ENCODE measurements at places on chromosomes 4 and X. TPM values are rescaled to one million over a fixed set of nuclear protein-coding genes. Genes with fewer than 3 reads are reported as not detected.
A peak's percentile ranks its signal among the peaks of the same experiment; 100 is the strongest.

The TLR6 gene
- total RNA-seq = 0.89 TPM

The DCX gene
- 171 TPM for total RNA-seq

The TMEM144 gene
- total RNA-seq = 15.4 TPM

DNA sequence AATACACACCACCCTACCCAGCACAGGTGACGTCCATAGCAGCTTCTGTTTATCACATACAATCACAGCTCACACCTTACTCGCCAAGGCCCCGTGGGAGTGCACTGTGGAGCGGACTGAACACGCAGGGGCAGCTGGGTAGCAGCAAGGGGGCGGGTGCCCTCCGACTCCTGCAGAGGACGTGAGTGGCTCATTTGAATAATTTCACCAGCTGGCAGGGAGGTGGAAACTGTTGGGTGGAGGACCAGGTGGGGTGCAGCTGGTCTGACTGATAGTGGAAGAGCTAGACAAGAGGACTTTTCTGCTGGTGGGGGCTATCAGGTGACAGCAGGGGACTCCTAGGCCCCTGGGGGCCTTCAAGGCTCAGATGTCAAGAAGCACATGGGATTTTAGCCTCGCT, 16.3 kb downstream of the MAN2B2 start:
- no peak overlapping the region for H3K4me3 ChIP-seq
- peaks cover 3% of the 10 kb centered on the region for H3K36me3 ChIP-seq
- no peaks in the 10 kb centered on the region for H3K4me1 ChIP-seq

GRCh38 chr4:85824166-85824945, 349.4 kb downstream of the ARHGAP24 start:
- no peak overlapping the region for H3K4me3 ChIP-seq
- H3K27me3 ChIP-seq = no peaks in the 10 kb centered on the region
- no peak for DNase-seq
- no peaks in the 10 kb centered on the region for H3K36me3 ChIP-seq

- peaks cover 1% of the 10 kb centered on the region for H3K4me1 ChIP-seq
- no peaks in the 10 kb centered on the region for H3K27me3 ChIP-seq
- peaks cover 12% of the 10 kb centered on the region for H3K36me3 ChIP-seq
- no peak for DNase-seq
Measured at GRCh38 chr4:120877021-120877420, 45.5 kb downstream of the PRDM5 start.

DNA sequence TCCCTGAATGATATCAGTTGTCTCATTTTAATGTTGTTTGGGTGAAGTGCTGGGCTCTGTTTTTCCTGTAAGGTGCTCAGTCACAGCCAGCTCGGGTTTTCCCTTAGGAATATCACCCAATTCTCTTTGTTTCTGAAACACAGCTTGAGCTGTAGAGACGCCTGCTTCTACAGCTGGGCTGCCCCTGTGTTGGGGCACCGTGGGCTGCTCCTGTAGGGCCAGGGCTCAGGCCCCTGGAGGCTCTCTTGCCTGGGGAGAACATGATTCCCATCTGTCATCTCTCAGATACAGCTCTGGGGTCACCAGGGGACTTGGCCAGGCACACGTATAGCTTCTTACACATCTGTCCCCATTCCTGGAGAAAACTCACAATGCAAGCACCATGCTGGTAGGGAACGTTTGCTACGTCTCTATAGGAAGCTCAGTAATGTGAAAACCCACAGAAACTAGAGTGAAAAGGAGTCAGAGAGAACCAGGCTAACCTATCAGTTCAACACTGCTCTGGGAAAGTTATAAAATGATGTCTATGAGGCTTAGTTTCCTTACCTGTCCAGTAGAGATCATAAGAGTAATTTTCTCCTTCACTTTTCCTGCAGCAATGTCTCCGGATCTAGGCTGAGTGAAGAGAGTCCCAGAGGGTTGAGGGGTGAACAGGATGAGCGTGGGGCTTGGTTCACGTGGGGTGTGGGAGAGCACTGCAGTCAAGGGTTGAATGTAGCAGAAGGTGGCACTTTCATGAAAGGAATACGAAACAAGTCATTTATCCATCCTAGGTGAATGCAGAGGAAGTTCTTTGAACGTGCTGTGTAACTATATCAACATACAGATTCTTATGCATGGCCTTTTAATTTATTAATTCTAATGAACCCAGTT, 14.5 kb downstream of the FHDC1 start:
- H3K36me3 ChIP-seq = peaks cover 16% of the 10 kb centered on the region
- peak overlapping the region; percentile 85 for H3K27ac ChIP-seq
- peak overlapping the region; percentile 55 for H3K4me3 ChIP-seq
- H3K27me3 ChIP-seq = peaks cover 3% of the 10 kb centered on the region
- H3K4me1 ChIP-seq = peaks cover 30% of the 10 kb centered on the region
- no peak for DNase-seq

DNA sequence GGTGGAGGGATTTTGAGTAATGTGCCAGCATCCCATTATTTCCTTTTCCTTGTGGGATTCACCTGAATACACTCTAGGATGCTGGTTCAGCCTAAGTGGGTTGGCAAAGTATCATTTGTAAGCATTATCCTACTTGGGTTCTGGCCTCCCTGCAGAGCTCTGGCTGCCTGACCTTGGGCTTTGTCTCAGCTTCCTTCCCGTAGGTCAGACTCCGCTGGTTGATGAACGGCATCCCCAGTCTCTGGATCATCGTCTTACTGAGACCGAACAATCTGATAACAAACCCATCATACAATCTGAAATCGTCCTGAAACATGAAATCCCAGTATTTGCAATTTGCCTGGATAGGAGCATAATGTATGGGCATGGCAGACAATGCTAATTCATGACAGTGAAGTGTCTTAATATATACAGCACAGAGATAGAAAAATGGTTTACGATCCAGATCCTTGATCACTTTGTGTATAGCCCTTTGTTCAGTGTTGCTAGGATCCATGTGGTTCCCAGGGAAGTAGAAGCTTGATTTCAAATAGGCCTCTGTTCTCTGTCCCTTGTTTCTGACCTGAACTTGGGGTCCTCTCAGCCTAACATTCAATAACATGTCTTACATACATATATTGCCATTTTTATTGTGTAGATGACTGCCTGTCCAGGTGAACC, 5.5 kb downstream of the MID2 start:
- DNase-seq = no peak
- peaks cover 5% of the 10 kb centered on the region for H3K4me1 ChIP-seq
- H3K27ac ChIP-seq = no peak overlapping the region
- H3K27me3 ChIP-seq = peaks cover 8% of the 10 kb centered on the region

The MAB21L2 gene
- total RNA-seq = 0.51 TPM

The PFKFB1 gene
- 0.77 TPM for total RNA-seq

DNA sequence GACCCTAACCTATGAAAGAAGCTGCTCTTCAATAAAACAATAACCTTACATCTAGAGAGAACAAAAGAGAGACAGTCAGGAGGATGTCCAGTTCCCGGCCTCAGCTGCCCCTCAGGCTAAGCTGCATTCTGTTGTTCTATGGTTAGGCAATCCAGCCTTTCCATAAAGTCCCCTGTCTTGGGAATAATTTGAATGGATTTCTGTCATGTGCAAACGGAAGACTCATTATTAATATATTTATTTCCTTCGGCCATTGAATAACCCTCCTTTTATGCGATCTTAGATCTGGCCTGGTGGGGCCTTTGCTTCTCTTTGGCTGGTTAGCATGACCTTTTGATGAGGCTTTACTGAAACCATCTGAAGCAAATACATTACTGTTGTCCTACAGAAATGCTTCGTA, 80.1 kb downstream of the ANKRD50 start:
- no peak for DNase-seq
- no peak overlapping the region for H3K27ac ChIP-seq
- H3K36me3 ChIP-seq = no peaks in the 10 kb centered on the region

- no peak overlapping the region for H3K4me3 ChIP-seq
- H3K36me3 ChIP-seq = peaks cover 9% of the 10 kb centered on the region
- no peaks in the 10 kb centered on the region for H3K27me3 ChIP-seq
- DNase-seq = no peak
- peaks cover 75% of the 10 kb centered on the region for H3K4me1 ChIP-seq
Measured at GRCh38 chr4:156956826-156957368, 14.7 kb downstream of the PDGFC start.

DNA sequence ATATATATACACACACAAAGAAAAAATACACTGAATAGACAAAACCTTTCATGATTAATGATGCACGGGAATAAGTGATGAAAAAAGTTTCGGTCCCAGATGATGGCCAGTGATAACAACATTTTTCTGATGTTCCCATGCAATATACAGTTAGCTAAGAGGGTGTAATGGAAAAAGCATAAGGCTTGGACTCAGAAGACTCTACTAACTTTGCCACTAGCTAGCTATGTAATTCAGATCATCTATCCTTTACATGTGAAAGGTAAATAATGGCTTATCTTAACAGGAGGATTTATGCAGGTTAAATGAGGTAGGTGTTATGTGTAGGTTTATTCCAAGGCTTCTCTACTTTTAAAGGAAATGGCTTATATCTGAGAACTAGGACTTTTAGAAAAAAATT, 4.3 kb downstream of the RPS3A start:
- no peak overlapping the region for H3K27ac ChIP-seq
- peaks cover 42% of the 10 kb centered on the region for H3K36me3 ChIP-seq
- no peaks in the 10 kb centered on the region for H3K27me3 ChIP-seq
- DNase-seq = no peak
- no peak overlapping the region for H3K4me3 ChIP-seq

- no peaks in the 10 kb centered on the region for H3K36me3 ChIP-seq
- no peak overlapping the region for H3K27ac ChIP-seq
- DNase-seq = no peak
Measured at GRCh38 chr4:94032754-94033153, 174.9 kb upstream of the SMARCAD1 start.

DNA sequence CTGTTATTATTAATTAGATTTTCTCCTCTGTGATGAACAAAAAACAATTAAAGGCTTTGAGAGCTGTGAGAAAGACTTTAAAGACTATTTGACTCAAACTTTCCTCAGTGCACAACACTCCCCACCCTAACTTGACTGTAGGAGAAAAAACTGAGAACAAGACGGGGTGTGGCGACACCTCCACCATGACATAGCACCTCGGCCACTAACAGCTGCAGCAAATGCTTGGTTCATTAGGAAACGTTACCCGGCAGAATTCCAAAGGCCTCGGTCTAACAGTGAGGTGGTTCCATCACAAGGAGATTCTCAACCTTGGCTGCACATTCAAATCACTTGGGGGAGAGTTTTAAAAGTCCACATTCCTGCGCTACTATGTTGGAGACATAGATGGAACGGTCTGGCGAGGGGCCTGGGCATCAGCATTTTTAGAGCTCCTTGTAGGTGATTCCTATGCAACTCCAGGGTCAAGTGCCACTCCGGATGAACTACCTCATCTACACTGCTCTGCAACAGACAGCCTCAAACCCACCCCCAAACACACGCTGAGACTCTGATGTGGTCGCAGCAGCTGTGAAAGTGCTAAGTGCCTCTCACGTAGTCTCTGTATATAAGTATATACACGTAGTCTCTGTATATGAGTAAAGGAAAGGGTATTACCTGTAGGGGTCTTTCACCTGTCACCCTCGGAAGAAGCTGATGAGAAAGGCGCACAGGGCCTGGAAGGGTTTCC, 1.0 kb downstream of the FGFBP2 start:
- no peak overlapping the region for H3K27ac ChIP-seq
- H3K36me3 ChIP-seq = peaks cover 9% of the 10 kb centered on the region
- H3K4me3 ChIP-seq = no peak overlapping the region
- no peaks in the 10 kb centered on the region for H3K4me1 ChIP-seq
- no peaks in the 10 kb centered on the region for H3K27me3 ChIP-seq

The PDE5A gene
- 44.6 TPM for total RNA-seq

- H3K4me3 ChIP-seq = no peak overlapping the region
- peaks cover 48% of the 10 kb centered on the region for H3K4me1 ChIP-seq
- peaks cover 8% of the 10 kb centered on the region for H3K27me3 ChIP-seq
Measured at GRCh38 chr4:7531640-7531994, 96.9 kb upstream of the PSAPL1 start.

DNA sequence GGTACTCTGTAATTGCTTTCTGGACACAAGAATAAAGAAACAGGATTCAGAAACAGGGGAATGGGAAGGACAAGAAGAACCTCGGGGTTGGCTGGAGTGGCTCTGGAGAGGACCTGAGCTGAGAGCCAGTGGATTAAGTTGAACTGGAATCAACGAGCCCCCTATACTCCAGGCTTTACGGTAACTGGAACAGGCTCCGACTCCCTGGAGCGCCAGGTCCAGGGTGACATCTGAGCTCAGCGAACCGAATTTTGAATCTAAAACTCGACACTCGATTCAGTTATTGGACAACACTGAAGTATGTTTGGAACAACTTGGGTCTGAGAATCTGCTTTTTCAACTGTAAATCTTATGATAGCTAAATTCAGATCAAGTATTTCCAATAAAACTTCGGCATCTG, 23.9 kb downstream of the HMX1 start:
- no peaks in the 10 kb centered on the region for H3K36me3 ChIP-seq
- H3K27ac ChIP-seq = no peak overlapping the region
- no peak for DNase-seq
- H3K4me1 ChIP-seq = no peaks in the 10 kb centered on the region
- peaks cover 59% of the 10 kb centered on the region for H3K27me3 ChIP-seq
- no peak overlapping the region for H3K4me3 ChIP-seq

GRCh38 chr4:82398263-82398662, 24.5 kb upstream of the HNRNPD start:
- H3K4me1 ChIP-seq = no peaks in the 10 kb centered on the region
- no peak overlapping the region for H3K4me3 ChIP-seq
- H3K36me3 ChIP-seq = no peaks in the 10 kb centered on the region
- no peak overlapping the region for H3K27ac ChIP-seq
- no peaks in the 10 kb centered on the region for H3K27me3 ChIP-seq

The FRMD7 gene
- not detected for total RNA-seq

The AREG gene
- 2.2 TPM for total RNA-seq

GRCh38 chr4:122639181-122639580, 18.3 kb upstream of the IL21 start:
- no peaks in the 10 kb centered on the region for H3K36me3 ChIP-seq
- peaks cover 6% of the 10 kb centered on the region for H3K4me1 ChIP-seq
- peaks cover 2% of the 10 kb centered on the region for H3K27me3 ChIP-seq
- no peak overlapping the region for H3K4me3 ChIP-seq
- no peak overlapping the region for H3K27ac ChIP-seq

The F8A3 gene
- total RNA-seq = 4.6 TPM

- H3K4me3 ChIP-seq = no peak overlapping the region
- DNase-seq = no peak
- H3K27me3 ChIP-seq = peaks cover 3% of the 10 kb centered on the region
- H3K36me3 ChIP-seq = no peaks in the 10 kb centered on the region
- peaks cover 26% of the 10 kb centered on the region for H3K4me1 ChIP-seq
Measured at GRCh38 chr4:7960790-7961655, 21.4 kb upstream of the AFAP1 start.

The EXOC1L gene
- not detected for total RNA-seq

The CISD2 gene
- 31.1 TPM for total RNA-seq

DNA sequence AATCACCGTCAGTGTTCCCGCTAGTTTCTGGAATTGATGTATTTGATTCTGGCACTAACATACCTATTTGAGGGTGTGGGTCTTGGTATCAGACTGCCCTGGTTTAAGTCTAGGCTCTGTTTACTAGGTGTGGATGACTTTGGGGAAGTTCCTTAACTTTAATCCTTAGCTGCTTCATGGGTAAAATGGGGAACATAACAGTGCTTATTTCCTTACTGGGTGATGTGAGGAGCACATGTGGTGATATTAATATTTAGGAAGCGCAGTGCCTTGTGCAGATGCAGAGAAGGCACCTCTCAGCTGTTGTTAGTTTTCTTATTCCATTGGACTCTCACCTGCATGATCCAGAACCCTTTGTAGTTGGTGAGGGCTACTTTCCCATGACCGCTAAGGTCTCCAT, 17.1 kb downstream of the RNF4 start:
- H3K27me3 ChIP-seq = no peaks in the 10 kb centered on the region
- H3K4me1 ChIP-seq = peaks cover 18% of the 10 kb centered on the region
- peak overlapping the region; percentile 86 for H3K27ac ChIP-seq
- H3K36me3 ChIP-seq = peaks cover 8% of the 10 kb centered on the region
- no peak for DNase-seq
